ENCODE measurements at places on chromosomes 12 and 14.

GRCh38 chr14:20697273-20698017, 8.9 kb downstream of the ANG start:
- DNase-seq: no peak

DNA sequence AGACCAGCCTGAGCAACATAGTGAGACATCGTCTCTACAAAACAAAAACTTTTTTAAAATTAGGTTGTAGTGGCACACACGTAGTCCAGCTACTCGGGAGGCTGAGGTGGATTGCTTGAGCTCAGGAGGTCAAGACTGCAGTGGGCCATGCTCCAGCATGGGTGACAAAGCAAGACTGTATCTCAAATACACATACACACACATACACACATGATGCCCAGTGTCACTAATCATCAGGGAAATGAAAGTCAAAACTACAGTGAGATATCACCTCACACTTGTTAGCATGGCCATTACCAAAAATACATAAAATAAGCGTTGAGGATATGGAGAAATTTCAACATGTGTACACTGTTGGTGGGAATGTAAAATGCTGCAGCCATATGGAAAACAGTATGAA, 33.2 kb upstream of the KICS2 start:
- DNase-seq: no peak

DNA sequence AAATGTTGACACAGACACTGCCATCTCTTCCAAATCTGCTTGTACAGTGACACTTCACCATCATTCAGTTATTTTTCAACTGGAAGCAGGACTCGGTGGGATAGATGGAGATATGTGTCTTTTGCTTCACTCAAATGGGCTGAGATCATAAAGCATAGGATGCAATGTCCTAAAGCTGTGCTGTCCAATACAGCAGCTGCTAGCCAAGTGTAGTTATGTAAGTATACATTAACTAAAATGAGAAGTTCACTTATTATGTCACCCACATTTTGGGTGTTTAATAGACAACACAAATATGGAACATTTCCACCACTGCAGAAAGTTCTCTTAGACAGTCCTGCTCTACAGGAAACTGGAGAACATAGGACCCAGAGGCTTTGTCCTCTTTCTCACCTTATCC, 43.6 kb downstream of the AREL1 start:
- DNase-seq: no peak

GRCh38 chr14:81519200-81520011, 14.2 kb downstream of the SEL1L start:
- DNase-seq: no peak

DNA sequence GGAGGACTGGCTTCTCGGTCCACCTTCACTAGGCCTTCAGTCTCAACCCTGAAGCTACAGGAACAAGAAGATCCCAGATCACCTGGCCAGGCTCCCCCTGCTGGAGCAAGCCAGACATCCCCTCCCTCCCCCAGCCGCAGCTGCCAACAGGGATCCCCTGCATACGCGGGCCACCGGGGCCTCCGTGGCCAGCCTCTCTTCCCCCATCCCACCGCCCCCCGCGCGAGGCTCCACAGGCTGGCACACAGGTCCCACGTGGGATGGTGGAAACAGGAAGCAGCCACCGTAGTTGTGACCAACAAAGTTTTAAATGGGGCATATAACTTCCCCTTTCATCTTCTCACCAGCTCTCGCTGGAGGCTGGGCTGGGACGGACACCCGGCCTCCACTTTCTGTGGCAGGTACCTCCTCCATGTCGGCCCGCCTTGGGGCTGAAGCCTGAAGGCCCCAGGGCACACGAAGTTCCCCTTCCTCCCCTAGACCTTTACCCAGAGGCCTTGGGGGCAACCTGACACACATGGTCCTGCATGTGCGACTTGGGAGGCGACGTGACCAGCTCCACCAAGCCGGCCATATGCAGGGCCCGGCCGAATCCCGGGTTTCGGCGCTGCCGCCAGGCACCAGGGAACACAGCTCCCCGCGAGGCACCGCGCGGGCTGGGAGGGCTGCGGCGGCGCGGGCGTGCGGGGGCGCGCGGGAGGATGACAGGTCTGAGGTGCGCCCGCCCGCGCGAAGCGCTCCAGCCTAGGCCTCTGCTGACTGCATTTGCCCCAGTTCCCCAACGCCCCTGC, 44.4 kb upstream of the PNMA1 start:
- DNase-seq: no peak

GRCh38 chr14:53161758-53162435, 8.8 kb upstream of the DDHD1 start:
- DNase-seq: no peak

DNA sequence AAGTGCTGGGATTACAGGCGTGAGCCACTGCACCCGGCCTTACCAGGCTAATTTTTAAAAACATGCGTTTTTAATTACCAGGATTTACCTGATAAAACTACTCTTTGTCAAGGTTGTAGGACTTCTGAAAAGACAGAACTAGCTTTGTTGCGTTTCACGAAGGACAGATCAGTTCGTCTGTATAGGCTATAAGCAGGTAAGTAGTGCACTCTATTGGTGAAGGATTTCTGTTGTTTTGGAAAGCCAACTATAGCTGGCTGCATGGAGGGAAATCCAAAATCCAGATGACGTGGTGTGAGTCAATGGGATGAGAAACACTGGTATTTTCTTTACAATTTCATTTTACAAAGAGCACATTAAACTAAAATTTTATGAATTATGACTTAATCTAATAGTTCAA, 14.6 kb downstream of the GNPNAT1 start:
- DNase-seq: no peak

DNA sequence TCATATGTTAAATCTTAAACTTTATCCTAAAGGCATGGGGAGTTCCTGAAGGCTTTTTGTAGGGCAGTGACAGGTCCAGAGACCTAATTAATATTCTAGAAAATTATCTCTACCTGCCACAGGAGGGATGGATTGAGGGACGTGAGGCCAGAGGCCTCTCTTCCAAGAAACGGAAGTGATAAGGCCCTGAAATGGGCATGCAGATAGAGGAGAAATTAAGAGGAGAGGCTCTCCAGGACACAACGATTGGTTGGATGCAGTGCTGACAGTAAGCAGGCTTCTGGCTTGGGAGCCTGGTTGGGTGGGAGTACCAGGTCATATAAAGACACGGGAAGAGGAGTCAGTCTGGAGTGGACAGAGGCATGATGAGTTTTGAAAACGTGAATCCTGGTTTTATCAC, 3.1 kb upstream of the BORCS5 start:
- no peak for DNase-seq

GRCh38 chr12:101933866-101934514, 56.6 kb downstream of the DRAM1 start:
- DNase-seq: no peak

GRCh38 chr12:9731393-9731792, 1.5 kb downstream of the CLECL1 start:
- no peak for DNase-seq

- DNase-seq: no peak
These were observed 7.8 kb downstream of the STX2 start for GRCh38 chr12:130831246-130831645.

GRCh38 chr12:7219599-7220243, 30.2 kb downstream of the PEX5 start:
- no peak for DNase-seq

DNA sequence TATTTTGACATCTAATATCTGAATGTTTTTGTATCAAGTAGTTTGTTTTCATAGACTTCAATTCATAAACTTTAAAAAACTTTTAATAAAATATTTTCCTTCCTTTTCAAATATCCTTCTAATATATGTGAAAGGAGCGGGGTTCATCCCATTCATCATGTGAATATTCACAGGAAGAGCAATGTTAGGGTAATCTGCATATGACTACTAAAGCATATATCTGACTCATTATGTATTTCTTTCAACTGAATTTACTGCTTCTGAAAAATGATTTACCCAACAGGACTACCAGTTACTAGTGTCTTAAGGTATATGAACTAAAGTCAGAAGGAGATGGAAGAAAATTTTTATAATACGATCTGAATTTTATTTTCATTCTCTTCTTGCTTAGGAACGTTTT, 30.5 kb downstream of the DHRS7 start:
- no peak for DNase-seq

DNA sequence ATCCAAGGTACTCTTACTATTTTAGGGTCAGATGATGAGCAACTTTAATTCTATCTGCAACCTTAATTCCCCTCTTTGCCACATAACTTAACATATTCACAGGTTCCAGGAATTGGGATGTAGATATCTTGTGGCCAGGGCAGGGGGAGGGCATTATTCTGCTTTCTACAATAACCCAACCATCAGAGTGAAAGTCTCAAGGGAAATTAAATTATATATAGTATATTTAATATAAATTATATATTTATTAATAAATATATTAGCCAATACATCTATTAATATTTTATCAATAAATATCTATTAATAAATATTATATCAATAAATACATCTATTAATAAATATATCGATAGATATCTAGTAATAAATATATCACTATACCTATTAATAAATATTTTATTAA, 11.7 kb upstream of the RAB21 start:
- DNase-seq: no peak

DNA sequence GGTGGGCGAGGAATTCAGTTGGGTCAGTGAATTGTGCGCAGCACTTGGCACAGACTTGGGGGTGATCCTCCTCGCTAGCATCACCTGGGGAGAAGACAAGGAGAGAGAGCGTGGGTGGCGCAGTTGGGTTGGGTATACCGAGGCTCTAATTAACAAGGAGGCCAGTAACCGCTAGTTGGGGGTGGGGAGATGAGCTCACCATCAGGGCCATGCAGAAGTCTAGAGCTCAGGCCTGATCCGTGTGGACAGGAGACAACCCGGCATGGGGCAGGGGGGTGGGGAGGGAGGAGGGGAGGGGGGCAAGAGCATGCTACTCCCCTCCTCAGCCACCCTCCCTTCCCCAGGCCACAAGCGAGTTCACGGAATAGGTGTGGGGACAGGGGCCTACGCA, 580 bp downstream of the SALL2 start:
- DNase-seq: no peak

DNA sequence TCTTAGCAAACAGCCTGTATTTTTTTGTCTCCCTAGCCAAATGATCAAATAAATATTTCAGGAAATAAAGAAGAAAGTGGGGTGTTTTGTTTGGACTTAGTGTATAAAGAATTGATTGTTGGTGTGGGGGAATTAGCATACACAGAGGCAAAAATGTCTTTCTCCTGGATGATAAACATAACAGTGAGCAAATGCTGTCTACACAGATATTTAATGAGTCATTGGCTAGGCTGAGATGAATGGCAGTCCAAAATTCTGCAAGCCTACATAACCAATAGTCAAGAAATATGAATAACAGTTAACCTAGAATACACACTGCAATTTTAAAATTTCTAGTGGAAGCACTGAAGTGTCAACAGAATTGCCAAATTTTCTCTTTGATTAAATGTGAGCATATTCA, 35.8 kb downstream of the MYF5 start:
- no peak for DNase-seq

- no peak for DNase-seq
These were observed 2.2 kb downstream of the ZBTB1 start for GRCh38 chr14:64506721-64507120.

DNA sequence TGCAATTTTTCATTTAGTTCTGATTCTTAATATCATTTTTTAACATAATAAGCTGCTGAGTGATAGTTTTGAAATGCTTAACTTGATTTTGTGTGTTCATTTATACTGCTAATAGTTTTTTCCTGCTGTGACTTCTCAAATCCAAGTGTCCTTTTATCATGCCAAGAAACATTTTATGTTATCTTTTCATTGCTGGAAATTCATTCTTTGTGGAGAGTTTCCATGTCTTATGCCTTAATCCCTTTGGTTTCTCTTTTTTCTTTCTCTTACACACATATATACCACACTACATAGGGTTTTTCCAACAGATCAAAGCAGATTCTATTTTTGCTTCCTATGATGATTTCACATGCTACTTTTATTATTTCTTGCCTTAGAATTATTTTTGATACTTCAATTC, 981.1 kb downstream of the SLC6A15 start:
- no peak for DNase-seq

GRCh38 chr12:115338566-115339294, 654.8 kb upstream of the TBX3 start:
- no peak for DNase-seq

DNA sequence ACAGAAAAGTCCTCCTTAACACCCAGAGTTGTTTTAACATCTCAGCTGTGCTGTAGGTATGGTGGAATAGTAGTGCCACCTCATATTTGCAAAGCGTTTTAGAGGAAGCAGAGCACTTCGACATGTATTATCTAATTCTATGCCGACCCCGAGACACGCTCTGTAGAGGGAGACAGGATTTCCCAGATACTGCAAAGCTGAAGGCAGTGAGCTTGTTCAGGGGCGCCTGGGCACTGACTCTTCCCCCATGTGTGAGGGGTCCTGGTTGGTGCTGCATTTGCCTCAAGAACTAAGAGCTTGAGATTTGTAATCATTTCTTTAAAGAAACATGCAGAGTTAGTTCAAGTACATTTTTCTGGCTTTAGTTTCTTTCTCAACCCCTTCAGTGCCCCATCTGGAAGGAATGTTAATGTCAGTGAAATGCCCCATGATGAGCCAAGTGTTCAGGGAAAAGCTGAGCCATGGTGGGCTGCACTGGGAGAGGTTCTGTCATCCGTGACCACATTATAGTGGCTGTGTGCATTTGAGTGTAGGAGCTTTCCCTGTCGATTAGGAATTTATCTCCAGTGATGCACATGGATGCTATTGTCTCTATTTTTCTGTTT, 66.3 kb downstream of the MBIP start:
- DNase-seq: no peak

DNA sequence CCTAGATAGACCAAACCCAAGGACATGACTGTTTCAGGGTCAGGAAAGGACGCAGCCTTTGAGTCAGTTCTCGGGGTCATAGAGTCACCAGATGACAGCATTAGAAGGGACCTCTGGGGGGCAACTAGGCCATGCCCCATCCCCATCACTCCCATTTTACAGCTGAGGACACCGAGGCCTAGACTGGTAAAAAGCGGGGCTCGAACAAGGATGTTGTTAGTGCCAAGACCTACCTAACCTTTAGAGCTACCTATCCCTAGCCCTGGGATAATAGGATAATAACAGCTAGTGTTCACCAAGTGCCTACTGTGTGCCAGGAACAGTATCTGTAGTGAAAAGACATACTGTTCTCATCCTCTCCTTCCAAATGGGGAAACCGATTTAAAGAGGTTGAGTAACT, 48.7 kb downstream of the PLEKHG3 start:
- no peak for DNase-seq

GRCh38 chr14:68695856-68696255, 97.0 kb downstream of the ZFP36L1 start:
- DNase-seq: no peak

DNA sequence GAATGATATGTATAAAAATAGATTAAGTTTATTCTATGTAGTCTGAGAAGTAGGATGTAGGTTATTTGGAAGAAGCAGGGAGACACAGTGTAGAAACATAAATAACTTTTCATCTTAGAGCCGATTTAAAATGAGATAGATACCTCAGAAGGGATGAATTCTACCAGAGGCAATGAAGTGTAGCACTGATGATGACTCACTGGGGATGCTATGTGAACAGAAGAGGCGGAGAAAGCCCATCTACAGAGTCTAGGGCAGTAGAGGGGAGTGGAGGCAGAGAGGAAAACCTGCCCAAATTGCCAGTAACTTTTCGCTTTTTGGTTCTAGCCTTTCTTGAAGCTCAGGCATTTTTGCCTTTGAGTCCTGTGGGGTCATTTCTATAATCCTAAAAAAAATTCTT, 451.8 kb downstream of the ATP23 start:
- no peak for DNase-seq

GRCh38 chr12:93197067-93197593, 180.6 kb upstream of the NUDT4 start:
- DNase-seq: no peak

GRCh38 chr14:72169521-72169920, 237.3 kb downstream of the RGS6 start:
- no peak for DNase-seq

Measured in AG09309 (cell line).